ENCODE measurements at places on chromosomes 5 and 9.

DNA sequence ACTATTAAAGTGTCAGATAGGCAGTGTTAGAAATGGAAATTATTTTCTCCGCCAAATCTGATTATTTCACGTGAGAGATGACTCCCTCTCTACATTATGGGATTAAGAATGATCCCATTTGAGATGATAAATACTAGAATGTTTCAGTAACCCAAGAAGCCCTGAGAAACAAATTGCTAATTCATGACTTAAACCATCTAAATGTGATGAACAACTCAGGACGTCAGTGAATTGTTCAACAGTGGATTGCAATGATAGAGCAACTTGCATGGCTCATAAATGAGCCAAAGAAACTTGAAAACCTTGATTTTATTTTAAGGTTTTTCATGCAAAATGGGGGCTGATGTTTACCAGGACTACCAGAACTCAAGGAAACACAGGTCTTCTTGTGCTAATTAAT lies 350.5 kb upstream of the WWC1 start:
- no peak for DNase-seq

DNA sequence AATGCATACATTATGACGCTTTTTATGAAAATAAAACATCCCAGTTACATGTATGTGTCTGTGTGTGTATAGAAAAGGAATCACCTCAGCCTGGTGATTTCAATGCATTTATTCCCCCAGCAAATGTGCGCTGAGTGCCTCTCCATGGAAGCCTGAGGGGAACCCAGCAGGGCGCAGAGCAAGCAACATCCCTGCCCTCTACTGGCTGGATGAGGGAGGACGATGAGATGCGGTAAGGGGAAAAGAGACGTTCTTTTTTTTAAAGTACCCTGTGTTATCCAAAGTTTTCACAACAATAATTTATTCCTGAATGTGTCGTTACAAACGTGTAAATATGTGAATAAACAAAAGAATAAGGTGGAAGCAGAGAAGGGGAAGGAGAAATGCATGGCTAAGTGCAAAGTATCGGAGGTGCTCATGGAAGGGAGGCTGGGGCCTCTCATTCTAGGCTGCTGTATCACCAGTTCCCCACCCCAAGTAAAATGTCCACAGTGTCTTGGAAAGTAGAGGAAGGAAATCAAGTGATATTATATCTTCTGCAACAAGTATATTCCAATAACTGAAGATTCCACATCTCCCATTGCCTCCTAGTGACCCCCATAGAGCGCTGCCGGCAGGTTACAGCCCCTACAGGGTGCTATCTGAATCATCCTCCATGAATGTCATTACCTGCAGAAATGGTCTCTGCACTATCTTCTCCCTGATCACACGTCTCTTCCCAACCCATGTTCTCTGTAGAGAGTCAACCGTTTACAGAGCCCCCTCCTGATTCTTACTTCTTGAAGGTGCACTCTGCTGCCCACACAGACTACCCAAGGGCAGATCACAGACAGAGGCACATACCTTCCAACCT lies 13.0 kb upstream of the ABLIM3 start:
- no peak for DNase-seq

DNA sequence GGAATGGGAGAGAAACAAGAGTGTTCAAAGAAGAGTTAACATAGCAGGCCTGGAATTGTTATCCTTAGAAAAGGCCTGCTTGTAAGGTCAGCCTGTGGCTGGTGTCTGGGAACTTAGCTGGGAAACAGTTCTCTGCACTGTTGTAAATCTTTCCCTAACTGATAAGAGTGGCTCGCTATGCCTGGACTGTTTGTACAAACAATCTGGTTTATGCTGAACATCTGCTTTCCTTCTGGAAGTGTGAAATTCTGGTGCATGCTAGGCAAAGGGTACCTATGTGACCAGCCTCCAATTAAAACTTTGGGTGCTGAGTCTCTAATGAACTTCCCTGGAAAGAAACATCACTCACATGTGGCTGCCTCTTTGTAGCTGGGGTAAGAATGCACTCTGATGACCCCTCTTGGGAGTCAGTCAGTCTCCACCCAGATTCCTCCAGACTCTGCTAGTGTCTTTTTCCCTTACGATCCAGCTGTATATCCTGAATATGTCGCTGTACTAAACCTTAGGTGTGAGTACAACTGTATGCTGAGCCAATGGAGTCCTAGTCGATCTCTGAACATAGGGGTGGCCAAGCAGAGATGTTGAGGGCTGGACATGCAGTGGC lies 16.5 kb downstream of the SPARC start:
- DNase-seq = no peak

DNA sequence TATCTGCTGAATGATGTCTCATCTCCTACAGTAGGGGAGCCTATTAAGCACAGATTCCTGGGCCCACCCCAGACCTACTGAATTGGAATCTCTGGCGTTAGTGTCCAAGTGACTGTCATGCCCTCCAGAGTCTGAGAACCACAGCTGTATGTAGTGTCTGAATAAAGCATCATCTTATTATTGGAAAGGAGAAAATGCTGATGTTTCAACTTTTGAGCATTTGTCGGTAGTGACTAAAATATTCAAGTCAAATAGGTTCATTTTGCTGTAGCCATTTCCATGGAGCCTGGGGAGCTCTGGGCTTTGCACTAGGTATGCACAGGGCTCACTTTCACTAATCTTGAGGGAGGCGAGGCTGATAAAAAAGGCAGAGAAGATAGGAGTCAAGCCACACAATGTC lies 4.8 kb upstream of the PPARGC1B start:
- no peak for DNase-seq

GRCh38 chr5:982377-983237 lies 26.0 kb upstream of the NKD2 start:
- no peak for DNase-seq

GRCh38 chr9:24504521-24504920 lies 41.2 kb downstream of the IZUMO3 start:
- DNase-seq = no peak

Measured in D721Med (cell line).